A172 (cell line): ENCODE measurements at places on chromosomes 2 and 18. TPM values are rescaled to one million over a fixed set of nuclear protein-coding genes. Genes with fewer than 3 reads are reported as not detected.

DNA sequence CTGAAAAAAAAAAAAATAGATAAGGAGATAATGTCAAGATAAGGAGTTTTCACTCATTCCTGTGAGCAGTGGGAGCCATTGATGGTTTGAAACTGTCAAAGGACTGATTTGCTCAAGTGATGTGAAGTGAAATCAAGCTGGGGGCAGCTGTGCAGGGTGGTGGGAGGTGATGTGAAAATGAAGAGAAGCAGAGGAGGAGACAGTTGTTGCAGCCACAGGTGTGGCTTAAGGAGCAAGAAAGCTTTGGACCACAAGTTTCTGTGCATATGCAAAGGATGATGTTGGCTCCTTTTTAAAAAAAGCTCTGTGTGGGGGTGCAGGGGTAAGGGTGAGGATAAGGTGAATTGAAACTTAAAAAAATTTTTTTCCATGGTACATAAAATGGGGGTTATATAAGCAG lies 8.3 kb downstream of the EFR3B start:
- DNase-seq = no peak

DNA sequence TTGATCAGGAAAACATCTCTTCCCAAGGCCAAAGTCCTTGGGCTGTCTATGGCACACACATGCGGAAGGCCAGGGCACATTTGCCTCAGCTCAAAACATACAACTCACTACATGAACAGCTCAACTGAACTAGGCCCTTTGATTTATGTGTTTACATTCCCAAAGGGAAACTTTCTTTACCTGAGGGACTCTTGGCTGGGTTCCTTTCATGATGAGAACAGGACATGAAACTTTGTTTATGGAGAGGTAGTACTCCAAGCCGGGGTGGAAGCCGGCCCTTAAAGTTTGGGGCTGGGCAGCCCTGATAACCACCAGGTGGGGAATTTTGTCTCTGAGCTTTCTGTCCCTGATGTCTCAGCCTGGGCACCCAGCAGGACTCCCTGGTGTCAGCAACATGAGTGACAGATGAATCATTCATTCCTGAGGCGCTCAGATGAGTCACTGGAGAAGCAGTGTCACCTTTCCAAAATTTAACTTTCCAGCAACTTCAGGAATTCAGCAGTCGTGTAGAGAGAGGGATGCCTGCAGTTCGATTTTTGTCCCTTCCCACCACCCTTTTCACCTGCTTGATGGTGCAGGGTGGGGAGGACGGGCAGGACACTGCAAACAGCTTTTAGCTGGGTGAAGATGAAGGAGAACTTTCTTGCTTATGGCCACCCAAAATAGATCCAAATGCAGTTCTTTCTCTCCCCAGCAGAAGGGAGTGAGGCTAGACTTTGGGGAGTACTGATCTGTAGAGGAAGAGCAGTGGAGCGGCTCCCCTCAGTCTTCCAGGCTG lies 331.6 kb downstream of the DYSF start:
- DNase-seq = peak; percentile 77

- DNase-seq = no peak
Measured at GRCh38 chr2:144513388-144514101, 6.4 kb downstream of the ZEB2 start.

GRCh38 chr18:36381075-36381474 lies 83.6 kb downstream of the FHOD3 start:
- DNase-seq = no peak

- no peak for DNase-seq
Measured at GRCh38 chr2:182553483-182553882, 126.6 kb upstream of the PDE1A start.

The MEMO1 gene
- total RNA-seq = 79.9 and 94.7 TPM in 2 replicates
